ENCODE measurements at places on chromosomes 3 and 15. TPM values are rescaled to one million over a fixed set of nuclear protein-coding genes. Genes with fewer than 3 reads are reported as not detected.

Gene ZKSCAN7
- 5.0 TPM for total RNA-seq

Gene MTMR10
- 21.3 TPM for total RNA-seq

Gene ZIC1
- not detected for total RNA-seq

Gene C3orf22
- total RNA-seq, result not detected

Gene ANKRD28
- 117 TPM for total RNA-seq

Gene ANKDD1A
- 2.9 TPM for total RNA-seq

Gene SI
- total RNA-seq, result not detected

Gene ECE2
- not detected for total RNA-seq

Gene OSBPL10
- total RNA-seq, result 6.7 TPM

Gene CXCR6
- not detected for total RNA-seq

Gene EFCC1
- not detected for total RNA-seq

All from fibroblast of the aortic adventitia (primary cell).